ENCODE measurements at places on chromosomes 7 and 10.

DNA sequence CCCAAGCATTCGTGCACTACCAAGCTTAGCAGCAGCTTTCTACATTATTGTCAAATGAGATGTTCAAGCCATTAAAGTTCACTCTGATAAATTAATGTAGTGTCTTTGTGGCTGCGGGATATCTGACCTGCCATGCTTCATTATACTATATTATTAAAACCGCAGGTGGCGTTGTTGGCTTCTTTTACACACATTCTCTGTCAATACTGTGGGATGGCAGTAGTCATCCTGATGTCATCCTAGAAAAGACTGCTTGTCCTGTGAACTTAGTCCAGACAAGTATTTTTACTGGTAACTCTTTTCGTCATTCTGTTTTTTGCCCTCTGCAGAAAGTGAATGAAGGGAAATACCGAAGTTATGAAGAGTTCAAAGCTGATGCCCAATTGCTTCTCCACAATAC is 103.9 kb downstream of the ZMYND11 start:
- DNase-seq: no peak
- H3K4me3 ChIP-seq: no peak overlapping the region
- no peaks in the 10 kb centered on the region for H3K27me3 ChIP-seq
- no peak overlapping the region for H3K27ac ChIP-seq

DNA sequence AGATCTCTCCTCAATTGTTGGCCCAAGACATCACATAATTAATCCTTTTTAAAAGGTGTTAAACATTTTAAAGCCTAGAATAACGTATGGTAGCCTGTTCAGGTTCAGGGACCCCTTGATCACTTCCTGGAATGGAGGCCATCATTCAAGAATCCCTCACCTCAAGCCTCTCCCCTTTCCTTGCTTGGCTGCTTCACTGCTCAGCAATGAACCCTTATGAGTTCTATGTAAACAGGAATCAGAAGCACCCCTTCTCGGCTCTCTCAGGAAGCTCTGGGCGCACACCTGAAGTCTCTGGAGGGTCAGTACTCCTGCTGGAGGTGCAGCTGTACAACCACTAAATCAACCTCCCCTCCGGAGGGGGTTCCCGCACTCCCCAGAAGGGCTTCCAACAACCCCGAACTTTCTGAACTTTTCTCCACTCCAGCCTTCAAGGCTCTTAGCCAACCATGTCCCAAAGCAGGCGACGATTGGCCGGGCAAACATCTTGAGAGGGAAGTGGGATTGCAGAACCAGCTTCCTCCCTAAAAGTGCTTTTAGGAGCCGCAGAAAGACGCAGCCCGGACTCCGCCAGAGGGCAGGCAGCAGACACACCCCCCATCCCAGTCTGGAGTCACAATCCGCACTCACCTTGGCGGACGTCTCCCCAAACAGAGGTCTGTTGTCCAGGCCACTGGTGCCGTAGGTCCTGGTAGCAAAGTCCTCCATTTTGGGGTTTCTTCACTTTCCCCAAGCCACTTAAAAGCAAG is 562 bp downstream of the TMEM243 start:
- H3K4me3 ChIP-seq: peak overlapping the region; percentile 80
- 0 out of 2 replicates have a peak overlapping the region, but pooled peaks have one; percentile 13 for H3K27ac ChIP-seq
- DNase-seq: peak; percentile 25
- H3K4me1 ChIP-seq: no peaks in the 10 kb centered on the region

- peaks cover 2% of the 10 kb centered on the region for H3K27me3 ChIP-seq
- H3K36me3 ChIP-seq: no peaks in the 10 kb centered on the region
- H3K4me1 ChIP-seq: no peaks in the 10 kb centered on the region
- no peak for DNase-seq
- no peak overlapping the region for H3K27ac ChIP-seq
Measured at GRCh38 chr10:79898597-79899325, 50.1 kb downstream of the SFTPD start.

DNA sequence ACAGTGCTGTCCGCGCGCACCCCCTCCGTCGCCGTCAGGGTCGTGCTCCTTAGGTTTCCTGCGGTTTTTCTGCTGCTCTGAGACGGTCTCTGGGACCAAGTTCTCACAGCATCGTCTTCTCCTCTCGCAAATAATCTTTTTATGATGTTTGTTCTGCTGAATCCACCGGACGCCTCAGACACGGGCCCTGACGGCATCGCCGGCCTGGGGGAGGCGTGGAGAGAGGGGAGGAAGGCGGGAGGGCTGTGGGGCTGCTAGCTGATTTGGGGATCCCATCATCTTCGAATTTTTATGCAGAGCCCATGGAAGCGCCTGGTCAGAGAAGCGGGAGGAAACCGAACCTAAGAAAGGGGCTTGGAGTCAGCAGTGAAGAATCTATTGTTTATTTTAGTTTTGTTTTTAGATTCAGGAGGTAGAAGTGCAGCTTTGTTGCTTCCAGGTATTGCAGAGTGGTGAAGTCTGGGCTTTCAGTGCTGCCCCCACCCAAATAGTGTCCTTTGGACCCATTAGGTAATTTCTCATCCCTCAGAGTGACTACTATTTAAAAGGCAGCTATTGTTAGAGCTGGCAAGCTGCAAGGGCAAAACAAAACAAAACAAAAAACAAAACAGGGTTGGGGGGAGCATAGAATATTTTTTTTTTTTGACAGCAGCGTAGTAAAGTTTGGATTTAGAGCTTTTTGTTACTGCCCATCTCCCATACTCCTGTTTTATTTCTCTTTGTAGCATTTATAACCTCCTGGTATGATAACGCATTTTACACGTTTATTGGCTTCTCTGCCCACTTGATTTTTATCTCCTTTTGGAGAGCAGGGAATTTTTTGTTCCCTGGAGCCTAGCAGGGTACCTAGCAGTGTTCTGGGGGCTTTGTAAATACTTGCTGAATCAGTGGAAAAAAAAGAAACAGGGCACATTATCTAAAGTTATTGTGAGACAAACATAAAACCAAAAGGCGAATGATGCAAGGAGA is 92.6 kb downstream of the SPAG6 start:
- no peak overlapping the region for H3K27ac ChIP-seq
- peak overlapping the region; percentile 38 for H3K4me3 ChIP-seq
- no peaks in the 10 kb centered on the region for H3K36me3 ChIP-seq
- peaks cover 21% of the 10 kb centered on the region for H3K27me3 ChIP-seq
- 0 out of 2 replicates have a peak, but pooled peaks cover 3% of the 10 kb centered on the region for H3K4me1 ChIP-seq
- no peak for DNase-seq

GRCh38 chr7:158802535-158803366 is 26.6 kb downstream of the ESYT2 start:
- no peak overlapping the region for H3K27ac ChIP-seq
- DNase-seq: no peak
- H3K4me1 ChIP-seq: no peaks in the 10 kb centered on the region
- H3K4me3 ChIP-seq: no peak overlapping the region

DNA sequence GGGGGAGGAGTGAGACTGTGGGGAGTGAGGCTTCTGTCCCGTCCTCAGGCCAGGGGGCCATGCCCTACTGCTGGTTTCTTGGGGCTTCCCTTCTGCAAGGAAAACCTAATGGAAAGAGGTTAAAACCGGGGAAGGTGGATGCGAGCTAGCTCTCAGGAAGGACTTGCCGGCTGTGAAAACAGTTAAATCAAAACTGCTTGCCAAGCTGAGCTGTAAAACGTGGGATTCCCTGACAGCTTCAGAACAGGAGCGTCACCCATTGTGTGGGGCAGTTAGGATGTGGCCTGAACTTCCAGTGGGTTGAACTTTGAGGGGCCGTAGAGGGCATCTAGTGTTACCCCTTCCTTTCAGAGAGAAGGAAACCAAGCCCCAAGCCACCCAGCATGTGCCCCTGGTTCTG is 13.1 kb downstream of the TSPAN15 start:
- H3K27me3 ChIP-seq: no peaks in the 10 kb centered on the region
- H3K27ac ChIP-seq: no peak overlapping the region
- no peak for DNase-seq
- H3K4me1 ChIP-seq: no peaks in the 10 kb centered on the region
- H3K4me3 ChIP-seq: no peak overlapping the region

DNA sequence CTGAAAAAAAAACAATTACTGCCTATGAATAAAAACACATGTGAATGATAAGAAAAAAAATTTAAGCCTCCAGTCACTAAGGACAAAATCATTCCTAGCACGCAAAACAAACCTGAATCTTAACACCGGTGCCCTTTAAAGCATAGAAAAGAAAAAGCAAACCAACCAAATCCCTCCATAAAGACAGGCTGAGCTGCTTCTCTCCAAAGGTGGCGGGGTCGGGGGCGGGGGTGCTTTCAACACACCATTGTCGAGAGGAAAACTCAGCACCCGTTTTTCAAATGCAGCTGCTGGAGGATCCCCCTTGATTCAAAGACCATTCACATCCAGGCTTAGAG is 1.4 kb downstream of the ST8SIA6 start:
- peak overlapping the region; percentile 57 for H3K4me3 ChIP-seq

DNA sequence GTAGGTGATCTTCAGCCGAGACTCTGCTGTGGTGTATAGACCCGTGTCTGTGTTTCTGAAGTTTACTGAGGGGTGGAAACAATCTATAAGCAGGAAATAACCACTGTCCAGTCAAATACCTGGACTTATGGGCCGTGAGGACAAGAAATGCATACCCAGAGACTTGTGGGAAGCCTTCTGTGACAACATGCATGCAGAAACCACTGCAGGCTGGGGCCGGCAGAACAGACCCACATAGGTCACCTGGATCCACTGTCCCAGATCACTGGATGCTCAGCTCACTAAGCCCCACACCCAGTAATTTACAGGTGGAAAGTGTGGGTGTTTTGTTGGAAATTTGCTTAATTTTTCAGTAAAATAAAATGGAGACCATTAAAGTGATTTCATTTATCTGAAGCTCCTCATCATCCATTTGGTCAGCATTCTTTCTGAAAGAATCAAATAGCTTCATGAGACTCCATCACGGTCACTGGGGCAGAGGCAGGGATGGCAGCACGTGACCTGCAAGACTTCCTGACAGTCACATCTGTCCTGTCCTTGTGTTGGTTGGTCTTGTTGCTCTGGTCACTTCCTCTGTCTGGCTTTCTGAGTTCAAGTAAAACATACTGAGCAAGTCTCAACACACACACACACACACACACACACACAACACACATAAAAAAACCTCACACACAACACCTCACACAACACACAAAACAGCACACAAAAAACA is 108.3 kb downstream of the TNS3 start:
- peaks cover 14% of the 10 kb centered on the region for H3K27me3 ChIP-seq
- H3K4me3 ChIP-seq: no peak overlapping the region
- no peaks in the 10 kb centered on the region for H3K36me3 ChIP-seq
- peaks cover 12% of the 10 kb centered on the region for H3K4me1 ChIP-seq

- DNase-seq: no peak
- no peaks in the 10 kb centered on the region for H3K27me3 ChIP-seq
- no peak overlapping the region for H3K27ac ChIP-seq
Measured at GRCh38 chr10:112173206-112173605, 10.4 kb downstream of the GPAM start.

- no peak for DNase-seq
- H3K36me3 ChIP-seq: no peaks in the 10 kb centered on the region
Measured at GRCh38 chr10:283140-283479, 147.9 kb downstream of the ZMYND11 start.

All from H1 (cell line).